ENCODE measurements at places on chromosomes 2 and 18.

GRCh38 chr18:11437046-11437445 lies 172.3 kb upstream of the SLC35G4 start:
- no peak for DNase-seq

- peak; percentile 85 for DNase-seq
Observed at GRCh38 chr2:173963817-173964564, 1.2 kb downstream of the SP3 start.

DNA sequence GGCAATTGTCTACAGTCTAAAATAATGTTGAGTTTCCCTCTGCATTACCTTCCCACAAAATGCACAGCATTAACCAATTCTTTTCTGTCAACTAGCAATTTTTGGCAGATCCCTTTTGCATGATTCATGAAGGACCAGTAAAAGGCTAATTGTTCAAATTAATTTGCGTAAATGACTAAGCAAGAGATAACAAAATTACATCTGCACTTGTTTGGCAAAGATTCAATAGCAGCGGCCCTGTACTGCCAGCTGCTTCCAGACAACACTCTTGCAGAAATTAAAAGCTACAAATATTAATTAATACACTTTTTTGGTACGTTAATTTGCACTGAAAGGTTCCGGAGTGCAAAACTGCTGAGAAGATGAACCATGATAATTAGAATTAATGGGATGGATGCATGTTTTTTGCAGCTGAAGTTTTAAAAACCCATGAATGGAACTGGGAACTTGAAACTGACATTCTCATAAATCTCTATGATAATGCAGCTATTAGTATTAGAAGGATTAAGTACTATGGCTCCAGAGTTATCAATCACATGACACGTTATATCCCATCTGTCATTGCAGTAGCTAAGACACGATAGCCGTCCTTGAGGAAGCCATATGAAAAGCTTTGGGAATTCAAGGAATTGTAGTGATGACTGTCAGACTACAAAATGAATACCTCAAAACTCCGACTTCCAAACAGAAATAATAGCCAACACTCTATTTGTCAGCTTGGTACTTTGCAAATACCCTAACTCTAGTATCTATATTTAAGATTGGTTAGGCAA lies 1268.3 kb upstream of the ACVR2A start:
- DNase-seq: peak; percentile 65

- no peak for DNase-seq
Observed at GRCh38 chr2:108898315-108899082, 90.5 kb downstream of the EDAR start.

DNA sequence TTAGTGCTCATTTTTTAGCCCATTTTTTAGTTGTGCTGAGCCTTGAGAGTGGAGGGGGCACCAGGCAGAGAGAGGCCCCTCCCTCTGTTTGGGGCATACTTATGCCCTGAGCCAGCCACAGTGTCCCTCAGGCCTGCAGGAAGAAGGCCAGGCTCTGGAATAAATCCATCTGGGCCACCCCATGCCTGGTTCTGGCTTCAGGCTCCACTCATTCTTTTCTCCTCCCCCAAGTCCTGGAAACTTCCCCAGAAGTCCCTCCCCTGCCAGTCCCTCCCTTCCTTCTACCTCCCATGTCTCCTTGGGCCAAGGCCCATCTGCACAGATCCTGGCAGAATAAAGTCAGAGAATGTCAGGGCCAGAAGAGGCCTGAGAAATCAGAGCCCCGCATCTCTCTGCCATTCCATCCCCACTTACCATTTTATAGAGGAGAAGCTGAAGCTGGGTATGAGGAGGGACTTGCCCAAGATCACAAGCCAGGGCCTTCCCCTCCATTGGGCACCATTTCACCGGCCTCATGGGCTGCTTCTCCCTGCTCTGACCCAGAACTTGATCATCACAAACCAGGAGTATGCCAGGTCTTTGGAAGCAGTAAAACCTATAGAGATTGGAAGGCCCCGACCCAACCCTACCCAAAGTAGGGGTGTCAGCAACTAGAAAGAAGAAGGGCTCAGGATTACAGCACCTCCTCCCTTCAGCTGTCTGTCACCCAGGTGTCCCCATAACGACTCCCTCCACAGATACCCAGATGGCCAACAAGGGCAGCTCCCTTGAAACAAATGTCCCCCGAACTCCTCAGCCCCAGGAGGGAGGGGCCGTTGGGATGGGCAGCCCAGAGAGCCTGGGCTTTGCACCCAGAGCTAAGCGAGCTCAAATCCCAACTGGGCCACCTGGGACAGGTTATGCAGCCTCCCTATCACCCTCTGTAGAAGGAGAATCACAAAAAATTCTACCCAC lies 108.4 kb downstream of the POLR1A start:
- no peak for DNase-seq

- no peak for DNase-seq
Observed at GRCh38 chr18:39208190-39208589, 1642.6 kb upstream of the CELF4 start.

GRCh38 chr2:229831805-229832509 lies 89.9 kb downstream of the TRIP12 start:
- no peak for DNase-seq

GRCh38 chr18:53534695-53535094 lies 689.8 kb downstream of the MBD2 start:
- DNase-seq: no peak

- peak; percentile 94 for DNase-seq
Observed at GRCh38 chr2:23669413-23670244, 257.3 kb downstream of the ATAD2B start.

- DNase-seq: no peak
Observed at GRCh38 chr2:64420677-64421076, 33.3 kb upstream of the LGALSL start.

DNA sequence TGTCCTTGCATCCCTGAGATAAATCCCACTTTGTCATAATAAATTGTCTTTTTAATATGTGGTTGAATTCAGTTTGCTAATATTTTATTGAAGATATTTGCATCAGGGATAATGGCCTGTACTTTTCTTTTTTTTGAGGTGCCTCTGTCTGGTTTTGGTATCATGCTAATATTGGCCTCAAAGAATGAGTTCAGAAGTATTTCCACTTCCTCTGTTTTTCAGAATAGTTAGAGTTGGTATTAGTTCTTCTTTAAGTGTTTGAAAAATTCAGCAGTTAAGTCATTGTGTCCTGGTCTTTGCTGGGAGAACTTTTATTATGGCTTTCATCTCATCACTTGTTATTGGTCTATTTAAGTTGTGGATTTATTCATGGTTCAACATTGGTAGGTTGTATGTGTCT lies 464.1 kb upstream of the CRIM1 start:
- no peak for DNase-seq

DNA sequence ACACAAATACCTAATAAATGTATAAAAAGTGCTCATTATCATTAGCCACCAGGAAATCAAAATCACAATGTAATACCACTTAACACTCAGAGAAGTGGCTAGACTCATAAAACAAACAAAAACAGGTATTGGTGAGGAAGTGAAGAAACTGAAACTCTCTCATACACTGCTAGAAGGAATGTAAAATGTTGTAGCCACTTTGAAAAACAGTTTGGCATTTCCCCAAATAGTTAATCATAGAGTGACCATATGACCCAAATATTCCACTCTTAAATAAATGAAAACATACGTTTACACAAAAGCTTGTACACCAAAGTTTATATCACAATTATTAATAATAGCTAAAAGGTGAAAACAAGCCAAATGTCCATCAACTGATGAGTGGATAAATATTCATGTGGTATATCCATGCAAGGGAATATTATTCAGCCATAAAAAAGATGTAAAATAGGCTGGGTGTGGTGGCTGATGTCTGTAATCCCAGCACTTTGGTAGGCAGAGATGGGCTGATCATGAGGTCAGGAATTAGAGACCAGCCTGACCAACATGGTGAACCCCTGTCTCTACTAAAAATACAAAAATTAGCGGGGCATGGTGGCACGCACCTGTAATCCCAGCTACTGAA lies 86.2 kb upstream of the COL5A2 start:
- no peak for DNase-seq

DNA sequence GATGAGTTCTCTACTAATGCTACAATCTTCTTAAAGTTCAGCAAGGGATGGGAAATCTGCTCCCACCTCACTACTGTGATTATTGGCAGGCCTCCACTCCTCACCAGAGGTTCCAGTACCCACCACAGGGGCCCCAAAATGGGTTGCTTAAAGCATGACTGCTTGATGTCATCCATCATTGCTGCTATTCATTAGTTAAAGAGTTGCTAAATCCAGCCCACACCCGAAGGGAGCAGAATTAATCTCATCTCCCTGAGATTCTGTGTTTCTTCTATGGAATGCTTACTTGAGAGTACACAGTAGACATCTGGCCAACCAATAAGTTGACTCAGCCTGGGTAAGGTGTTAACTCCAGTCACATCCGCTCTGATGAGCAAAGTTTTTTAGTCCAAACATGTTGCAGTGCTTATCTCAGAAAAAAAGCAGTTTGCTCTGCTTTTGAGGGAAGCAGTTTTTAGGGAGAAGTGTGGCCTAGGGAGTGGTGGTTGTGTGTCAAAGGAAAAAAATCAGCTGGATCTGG lies 690.2 kb upstream of the POU3F3 start:
- DNase-seq: no peak

DNA sequence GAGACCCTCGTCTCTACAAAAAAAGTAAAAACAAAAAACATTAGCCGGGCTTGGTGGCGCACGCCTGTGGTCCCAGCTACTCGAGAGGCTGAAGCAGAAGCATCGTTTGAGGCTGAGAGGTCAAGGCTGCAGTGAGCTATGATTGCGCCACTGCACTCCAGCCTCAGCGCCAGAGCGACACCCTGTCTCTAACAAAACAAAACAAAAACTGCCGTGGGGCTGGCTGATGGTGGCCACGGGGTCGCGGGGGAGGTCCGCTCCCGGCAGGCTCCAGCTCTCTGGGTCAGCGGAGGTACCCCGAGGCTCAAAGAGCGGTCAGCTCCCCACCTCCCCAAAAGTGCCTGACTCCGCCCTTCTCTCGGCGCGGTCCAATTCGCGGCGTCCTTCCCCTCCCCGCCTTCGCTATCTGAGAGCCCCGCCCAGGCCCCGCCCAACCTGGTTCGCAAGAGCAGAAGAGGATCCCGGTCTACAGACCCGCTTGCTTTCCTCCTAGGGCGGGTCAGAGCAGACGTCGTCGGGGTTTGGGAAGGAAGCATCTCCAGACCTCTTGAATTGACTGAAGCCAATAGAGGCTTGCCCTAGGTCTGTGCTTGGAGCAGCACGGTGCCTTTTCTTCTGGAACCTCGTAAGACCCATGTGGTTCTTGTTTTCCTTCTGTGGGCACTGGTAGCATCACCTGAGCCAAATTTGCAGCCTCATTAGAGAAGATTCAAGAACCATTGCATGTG lies 7.8 kb downstream of the RAX start:
- peak; percentile 5 for DNase-seq

DNA sequence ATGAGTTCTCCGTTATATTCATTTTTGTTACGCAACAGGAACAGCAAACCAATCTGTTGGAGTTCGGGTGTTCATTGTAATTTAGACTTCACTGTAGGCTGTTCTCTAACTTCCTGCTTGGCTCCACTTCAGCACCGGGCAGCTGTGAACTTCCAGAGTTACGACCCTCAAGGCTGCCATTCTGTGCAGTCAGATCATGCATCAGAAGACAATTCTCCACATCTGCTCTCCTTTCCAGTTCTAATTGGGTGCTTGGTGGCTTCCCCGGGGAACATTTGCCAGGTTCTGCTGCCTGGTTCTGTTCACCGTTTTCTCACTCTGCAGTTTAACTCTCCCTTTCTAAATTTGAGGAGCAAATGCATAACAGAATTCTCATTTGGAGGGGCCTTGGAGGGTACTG lies 237.7 kb downstream of the NYAP2 start:
- peak; percentile 10 for DNase-seq

DNA sequence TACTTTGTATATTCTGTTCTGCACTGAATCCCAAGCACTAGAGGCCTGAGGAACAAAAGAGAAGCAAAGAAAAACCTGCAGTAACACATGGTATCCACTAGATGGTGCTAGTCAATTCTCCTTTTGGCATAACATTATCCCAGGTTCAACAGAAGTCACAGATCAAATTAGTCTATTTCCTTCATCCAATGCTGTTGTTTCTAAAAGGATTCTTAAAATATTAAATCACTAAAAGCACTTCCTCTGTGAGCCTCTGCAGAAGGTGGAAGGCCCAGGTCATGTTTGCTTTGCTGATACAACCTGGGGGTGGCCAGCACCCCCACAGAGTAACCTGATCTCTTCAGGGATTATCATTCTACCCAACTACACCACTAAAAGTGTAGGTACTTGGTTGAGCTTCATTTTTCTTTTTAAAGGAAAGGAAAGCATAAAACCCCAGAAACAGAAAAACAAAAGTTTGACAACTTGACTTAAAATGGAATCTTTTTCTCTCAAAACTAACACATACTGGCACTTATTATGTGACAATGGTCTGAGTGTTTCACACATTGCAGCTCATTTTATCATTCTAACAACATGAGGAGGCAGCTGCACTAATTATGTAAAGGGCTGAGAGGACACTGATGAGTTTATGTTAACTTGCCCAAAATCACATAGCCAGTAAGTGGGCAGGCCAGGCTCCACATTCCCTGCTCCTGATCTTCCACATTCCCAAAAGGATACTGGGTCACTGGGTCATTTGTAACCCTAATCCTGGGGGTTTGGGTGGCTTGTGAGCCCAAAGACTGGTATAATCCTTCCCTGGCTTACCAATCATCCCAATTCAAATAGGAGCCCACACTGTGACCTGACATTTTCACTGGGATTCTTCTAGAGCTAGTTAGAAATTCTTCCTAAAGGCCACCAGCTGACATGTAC lies 66.8 kb upstream of the DNER start:
- DNase-seq: peak; percentile 15

GRCh38 chr2:18290386-18290785 lies 270.1 kb downstream of the RDH14 start:
- no peak for DNase-seq

- DNase-seq: no peak
Observed at GRCh38 chr2:132621131-132621875, 48.7 kb downstream of the LYPD1 start.

GRCh38 chr2:226483745-226484619 lies 315.6 kb downstream of the IRS1 start:
- no peak for DNase-seq

- DNase-seq: no peak
Observed at GRCh38 chr2:74849228-74849892, 15.4 kb downstream of the HK2 start.

GRCh38 chr18:48957136-48957535 lies 6.4 kb upstream of the SMAD7 start:
- DNase-seq: no peak

DNA sequence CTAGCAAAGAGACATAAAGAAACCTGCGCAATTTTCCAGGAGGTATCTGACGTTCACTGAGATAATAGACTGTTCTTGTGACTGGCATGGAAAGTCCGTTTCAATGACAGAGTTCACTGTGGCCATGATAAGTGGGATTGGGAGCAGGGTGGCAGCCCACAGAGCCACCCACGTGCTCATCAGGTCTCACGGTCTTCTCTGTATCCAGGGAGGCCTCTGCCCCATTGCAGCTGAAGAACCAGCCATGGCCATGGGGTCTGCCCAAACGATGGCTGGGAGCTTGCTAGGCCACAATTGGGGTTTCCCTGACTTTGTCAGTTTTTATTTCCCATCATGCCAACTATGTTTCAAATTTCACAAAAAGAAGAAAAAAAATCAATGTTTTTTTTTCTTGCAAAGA lies 57.2 kb downstream of the PDCL3 start:
- DNase-seq: no peak

- DNase-seq: no peak
Observed at GRCh38 chr2:61011678-61012077, 5.8 kb upstream of the PEX13 start.

GRCh38 chr18:63162271-63163014 lies 157.1 kb downstream of the BCL2 start:
- DNase-seq: no peak

- no peak for DNase-seq
Observed at GRCh38 chr2:121242175-121242875, 42.7 kb downstream of the TFCP2L1 start.

GRCh38 chr2:137930146-137930545 lies 34.1 kb upstream of the HNMT start:
- no peak for DNase-seq
